ENCODE measurements at places on chromosomes 16 and 17.

DNA sequence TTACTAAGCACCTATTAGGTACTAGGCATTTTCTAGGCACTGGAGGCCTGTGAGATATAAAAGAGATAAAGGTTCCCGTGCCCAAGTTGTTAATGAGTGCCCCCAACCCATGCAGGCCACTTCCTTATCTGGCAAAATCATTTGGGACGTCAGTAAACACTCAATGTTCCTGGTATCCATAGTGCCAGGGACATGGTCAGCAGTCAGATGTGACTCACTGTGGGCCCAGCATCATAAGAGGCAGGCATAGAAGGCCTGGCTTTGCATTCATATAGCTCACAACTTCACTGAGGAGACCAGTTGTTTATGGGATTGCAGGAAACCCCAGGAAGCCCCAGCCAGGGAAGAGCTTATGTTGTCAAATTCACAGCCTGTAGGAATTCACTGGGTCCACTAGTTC is 81.1 kb downstream of the MRC2 start:
- no peak for DNase-seq

DNA sequence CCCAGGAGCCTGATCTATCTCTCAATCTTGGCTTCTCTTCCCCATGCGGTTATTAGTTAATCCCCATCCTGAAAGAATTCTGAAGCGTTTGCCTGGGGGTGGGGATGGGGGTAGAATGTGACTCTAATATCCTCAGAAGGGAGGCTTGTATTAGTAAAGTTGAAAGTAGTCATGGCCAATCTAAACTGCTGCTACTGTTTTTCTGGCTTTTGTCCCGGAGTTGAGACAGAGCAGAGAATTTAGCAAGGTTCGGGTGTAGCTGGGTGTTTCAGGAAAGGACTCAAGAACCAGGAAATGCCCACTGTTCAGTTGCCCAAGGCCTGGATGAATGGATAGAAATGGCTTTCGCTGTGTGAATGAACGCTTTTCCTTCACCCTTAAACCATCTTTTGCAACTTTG is 17.6 kb upstream of the ITGAM start:
- DNase-seq: no peak

DNA sequence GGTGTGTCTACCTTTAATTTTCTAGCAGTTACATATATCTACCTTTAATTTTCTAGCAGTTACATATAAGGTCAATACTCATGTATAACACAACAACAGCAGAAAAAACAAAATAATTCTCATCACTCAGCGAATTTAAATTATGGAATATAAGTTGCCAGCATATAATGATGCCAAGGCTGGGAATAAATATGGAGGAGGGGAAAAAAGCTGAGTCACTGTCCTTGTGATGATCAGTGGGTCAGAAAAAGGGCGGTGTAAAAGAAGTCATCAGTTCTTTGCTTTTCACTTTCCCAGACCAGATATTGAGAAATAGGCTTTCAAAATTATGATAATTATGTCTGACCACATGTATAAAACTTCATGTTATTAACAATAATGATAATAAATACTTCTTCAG is 1471.7 kb downstream of the CDH8 start:
- no peak for DNase-seq

DNA sequence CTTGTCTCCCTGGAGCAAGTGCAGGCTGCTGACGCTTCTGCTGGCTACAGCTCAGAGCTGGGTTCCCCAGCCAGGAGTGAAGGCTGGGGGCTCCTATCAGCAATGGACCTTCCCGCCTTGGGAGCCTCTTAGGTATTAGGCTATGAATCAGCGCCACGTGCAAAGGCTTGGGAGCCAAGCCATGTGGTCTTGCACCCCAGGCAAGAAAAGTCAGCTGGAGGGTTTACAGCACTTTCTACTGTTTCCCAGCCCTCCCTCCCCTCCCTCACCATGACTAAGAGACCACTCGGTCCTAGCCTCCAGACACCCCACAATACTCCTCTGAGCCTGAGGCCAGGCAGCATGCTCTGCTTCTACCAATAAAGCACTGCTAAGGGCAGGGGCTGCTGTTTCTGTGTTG is 12.3 kb downstream of the EPX start:
- no peak for DNase-seq

DNA sequence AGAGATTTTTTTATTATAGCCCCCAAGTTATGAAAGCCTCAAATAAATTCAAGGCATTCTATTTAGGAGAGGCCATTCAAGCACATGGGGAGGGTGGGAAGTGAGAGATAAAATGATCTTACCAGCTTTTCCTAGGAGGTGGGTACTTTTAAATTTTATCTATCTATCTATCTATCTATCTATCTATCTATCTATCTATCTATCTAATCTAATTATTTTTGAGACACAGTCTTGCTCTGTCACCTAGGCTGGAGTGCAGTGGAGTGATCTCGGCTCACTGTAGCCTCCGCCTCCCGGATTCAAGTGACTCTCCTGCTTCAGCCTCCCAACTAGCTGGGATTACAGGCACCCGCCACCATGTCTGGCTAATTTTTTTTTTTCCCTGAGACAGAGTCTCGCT is 182.3 kb downstream of the PARN start:
- DNase-seq: no peak

DNA sequence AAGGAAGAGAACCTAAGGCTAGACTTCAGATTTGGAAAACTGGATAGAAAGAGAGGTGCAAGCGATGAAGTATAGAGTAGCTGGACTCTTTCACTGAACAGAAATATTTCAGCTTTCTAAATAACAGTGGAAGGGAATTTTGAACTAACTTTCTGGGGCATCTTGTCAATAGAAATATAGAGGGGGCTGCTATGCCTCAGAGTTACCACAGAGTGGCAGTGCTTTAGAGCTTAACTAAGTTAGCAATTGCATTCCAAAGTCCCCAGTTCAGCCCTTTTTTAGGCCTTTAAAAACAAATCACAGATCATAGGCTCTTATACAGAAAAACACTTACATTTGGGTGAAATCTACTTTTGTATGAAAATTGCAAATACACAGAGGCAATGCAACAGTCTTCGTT is 154.2 kb upstream of the CDH8 start:
- DNase-seq: no peak

GRCh38 chr17:48491527-48492273 is 39.1 kb downstream of the HOXB1 start:
- DNase-seq: no peak

GRCh38 chr17:9478889-9479288 is 96.7 kb downstream of the STX8 start:
- DNase-seq: no peak

- DNase-seq: no peak
Measured at GRCh38 chr17:36641877-36642845, 40.8 kb downstream of the MRM1 start.

DNA sequence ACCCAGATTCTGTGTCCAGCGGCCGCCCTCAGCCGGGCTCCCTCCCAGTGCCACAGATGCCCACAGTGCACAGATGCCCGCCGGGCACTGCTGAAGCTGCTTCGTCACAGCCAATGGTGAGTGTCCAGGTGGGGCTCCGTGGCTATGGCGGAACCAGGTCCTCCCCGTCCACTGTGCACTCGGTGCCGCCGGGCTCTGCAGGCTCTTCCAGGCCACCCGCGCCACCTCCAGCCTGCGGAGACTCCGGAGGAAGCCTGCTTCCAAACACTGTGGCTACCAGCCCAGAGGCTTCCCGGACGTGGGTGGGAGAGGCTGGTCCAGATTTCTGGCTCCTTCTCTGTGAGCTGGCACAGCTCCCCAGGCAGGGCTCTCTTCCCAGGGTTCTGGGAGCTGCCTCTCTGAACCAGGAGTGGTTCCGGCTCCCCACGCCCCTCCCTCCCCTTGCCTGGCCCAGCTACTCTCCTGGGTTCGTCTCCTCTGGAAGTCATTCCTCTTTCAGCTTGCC is 2.8 kb upstream of the PYCR1 start:
- no peak for DNase-seq

DNA sequence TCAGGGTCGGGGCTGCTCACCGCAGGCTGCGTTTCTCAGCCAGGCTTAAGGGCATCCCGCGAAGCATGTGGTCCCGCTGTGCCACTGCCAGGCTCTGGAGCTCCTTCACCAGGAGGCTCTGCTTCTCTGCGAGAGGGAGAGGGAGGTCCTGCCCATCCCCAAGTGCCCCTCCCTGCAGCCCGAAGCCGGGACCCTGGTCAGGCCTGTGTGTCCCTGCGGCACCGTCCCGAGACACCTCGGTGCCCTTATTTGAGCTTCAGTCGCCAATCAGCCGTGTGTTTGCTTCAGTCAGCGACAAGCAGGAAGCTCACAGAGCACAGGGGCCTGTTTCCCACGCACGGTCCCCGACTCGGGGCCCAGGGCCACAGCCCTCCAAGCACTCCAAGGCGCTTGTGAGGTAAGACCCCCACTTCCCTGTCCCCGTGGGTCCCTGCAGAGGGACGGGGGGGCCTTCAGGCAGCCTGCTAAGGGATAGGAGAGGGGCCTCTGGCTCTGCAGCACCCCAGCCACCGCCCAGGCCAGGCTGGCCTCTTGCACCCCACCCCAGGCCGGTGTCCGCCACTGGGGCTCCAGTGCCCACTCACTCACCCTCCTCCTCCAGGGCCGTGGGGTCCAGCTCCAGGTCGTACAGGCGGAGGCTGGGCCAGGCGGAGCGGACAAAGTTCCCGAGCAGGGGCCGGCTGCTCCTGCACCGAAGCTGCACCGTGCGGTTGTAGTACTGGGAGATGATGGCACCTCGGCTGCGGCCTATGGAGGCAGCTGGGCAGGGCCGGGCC is 3.2 kb downstream of the TMC6 start:
- DNase-seq: no peak

DNA sequence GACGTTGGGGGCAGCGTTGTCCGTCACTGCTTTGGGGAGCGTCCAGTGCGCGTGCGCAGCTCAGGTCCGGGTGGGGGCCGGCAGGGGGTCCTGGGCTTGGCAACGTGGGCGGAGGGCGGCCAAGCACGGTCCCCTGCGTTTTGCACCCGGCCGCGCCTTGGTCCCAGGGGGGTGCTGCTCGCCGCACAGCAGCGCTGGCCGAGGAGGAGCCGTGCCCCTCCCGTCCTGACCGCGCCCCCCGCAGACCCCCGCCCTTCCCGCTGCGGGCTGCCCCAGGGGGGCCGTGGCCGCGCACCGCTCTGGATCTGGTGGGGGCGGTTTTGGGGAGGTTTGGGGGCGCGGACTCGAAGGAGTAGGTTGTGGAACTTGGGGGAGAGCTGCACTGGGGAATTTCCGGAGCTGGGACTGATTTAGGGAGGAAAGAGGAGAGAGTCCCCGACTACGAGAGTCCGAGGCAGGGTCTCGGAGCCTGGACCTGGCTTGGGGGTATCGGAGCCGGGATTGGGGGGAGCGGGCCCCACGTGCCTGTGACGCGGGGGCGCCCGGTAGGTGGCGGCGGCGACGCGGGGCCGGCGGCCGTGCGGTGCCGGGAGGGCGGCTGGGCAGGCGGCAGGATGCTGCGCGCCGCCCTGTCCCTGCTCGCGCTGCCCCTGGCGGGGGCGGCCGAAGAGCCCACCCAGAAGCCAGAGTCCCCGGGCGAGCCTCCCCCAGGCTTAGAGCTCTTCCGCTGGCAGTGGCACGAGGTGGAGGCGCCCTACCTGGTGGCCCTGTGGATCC is at the start of gene SLC9A5:
TSS of gene SLC9A5 (plus strand) at position 579 of the 777 bp plus-strand sequence. CDS start at position 615, 36 bp downstream.
- no peak for DNase-seq

- no peak for DNase-seq
Measured at GRCh38 chr16:29849505-29849904, 13.5 kb downstream of the CDIPT start.

DNA sequence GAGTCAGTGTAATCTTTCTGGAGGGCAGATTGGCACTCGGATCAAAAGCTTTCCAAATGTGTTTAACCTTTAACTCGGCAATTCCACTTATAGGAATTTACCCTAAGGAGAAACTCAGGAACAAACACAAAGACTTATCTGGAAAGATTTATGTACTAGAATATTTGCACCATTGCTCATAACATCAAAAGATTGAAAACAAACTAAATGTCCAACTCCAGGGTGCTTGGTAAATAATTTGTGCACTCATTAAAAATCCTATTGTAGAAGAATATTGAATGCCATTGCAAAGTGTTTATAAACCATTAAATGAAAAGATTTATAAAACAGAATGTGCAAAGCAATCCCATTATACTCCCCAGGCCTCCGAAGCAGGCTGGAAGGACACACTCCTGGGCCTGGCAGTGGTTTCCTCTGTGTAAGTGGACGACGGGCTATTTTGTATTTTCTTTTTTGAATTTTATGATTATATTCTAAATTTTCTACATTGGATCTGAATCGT is 18.7 kb upstream of the RBFOX3 start:
- DNase-seq: no peak

GRCh38 chr17:76154292-76154691 is 13.2 kb upstream of the FOXJ1 start:
- no peak for DNase-seq

DNA sequence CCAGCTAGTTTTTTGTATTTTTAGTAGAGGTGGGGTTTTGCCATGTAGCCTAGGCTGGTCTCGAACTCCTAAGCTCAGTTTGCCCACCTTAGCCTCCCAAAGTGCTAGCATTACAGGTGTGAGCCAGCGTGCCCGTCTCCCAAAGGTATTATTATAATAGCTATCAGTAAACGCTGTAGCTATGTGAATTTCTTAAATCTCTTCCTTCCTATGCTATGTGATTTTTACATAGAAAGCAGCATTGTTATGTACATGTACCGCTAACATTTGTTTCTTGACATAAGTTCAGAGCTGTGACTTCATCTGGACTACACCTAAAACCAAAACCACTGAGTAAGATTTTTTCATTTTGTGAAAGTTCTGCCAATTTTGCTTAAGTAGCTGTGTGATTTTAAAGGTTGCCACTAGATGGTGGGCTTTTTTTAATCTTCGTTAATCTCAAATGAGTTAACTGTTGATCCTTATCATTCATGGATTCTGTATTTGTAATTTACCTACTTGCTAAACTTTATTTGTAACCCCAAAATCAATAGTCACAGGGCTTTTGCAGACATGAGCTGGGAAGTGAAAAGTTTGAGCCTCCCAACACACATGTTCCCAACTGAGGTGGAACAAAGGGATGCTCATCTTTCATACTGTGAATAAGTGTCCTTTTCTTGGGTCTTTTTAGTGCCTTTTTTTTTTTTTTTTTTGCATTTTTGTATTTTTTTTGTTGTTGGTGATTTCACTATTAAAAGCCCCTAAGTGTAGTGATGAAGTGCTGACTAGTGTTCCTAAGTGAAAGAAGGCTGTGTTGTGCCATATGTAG is 21.9 kb downstream of the PRKAR1A start:
- DNase-seq: no peak

DNA sequence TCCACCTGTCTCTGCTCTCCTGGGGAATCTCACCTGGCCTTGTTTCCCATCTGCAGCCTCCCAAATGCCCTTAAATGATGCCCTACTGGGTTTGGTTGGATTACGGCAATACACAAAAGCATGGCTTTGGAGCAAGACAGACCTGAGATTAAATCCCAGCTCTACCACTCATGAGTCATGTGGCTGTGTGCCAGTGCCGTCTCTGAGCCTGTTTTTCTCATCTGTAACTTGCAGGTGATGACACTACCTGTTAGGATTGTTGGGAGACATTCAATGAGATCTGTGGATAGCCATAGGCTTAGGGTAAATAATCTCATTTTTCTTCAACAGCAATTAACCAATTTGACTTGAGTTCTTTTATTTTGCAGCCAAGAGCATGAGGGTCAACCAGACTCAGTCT is 240.3 kb downstream of the MAF start:
- no peak for DNase-seq

GRCh38 chr17:55814377-55814776 is 63.5 kb downstream of the PCTP start:
- DNase-seq: no peak

All from SIG-M5 (cell line).